H9 (cell line): ENCODE measurements at places on chromosomes 11 and 22. TPM values are rescaled to one million over a fixed set of nuclear protein-coding genes. Genes with fewer than 3 reads are reported as not detected.

DNA sequence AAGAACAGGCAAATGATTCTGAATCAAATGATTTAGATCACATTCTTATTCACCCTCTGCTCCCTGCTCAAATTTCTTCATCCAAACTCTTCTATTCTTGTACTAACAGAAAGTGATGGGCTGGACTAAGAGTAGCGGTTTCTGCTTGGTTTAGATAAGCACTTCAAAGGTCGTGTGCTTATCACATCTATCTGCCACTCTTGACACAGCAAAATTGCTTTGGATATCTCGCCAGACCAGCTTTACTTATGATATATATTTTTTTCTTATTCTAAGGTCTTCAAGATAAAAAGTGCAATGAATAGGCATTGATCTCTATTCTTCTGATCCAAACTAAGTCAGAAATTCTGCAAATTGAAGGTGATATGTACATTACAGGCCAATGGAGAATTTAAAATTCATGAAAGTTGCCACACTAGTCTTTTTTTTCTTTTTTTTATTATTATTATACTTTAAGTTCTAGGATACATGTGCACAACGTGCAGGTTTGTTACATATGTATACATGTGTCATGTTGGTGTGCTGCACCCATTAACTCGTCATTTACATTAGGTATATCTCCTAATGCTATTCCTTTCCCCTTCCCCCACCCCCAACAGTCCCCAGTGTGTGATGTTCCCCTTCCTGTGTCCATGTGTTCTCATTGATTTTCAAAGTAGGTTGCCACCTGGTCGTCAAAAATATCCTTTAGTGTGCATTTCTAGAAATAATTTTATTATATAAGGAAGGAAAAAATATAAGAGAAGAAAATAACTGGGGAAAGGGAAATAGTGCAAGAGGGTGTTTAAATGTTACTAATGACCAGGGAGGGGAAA, 1941.0 kb upstream of the RAG2 start:
- DNase-seq, result no peak

DNA sequence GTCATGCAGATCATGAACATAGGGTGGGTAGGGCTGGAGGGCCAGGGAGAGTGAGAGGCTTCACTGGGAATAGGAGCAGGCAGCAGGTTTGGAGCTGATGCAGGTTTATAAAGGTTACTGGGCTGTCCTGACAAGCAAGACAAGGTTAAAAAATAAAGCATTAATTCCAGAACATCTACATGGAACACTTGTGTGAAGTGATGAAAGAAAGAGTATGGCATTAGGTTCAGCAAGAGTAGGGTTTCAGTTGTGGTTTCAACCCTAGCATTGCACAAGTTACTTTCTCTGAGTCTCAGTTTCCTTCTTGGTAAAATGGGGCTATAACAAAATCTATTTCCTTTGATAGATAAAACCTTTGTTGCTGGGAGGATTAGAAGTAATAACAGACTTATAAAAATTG, 114.6 kb upstream of the SESN3 start:
- no peak for DNase-seq

GRCh38 chr11:104361975-104362374, 198.0 kb upstream of the PDGFD start:
- DNase-seq, result no peak

DNA sequence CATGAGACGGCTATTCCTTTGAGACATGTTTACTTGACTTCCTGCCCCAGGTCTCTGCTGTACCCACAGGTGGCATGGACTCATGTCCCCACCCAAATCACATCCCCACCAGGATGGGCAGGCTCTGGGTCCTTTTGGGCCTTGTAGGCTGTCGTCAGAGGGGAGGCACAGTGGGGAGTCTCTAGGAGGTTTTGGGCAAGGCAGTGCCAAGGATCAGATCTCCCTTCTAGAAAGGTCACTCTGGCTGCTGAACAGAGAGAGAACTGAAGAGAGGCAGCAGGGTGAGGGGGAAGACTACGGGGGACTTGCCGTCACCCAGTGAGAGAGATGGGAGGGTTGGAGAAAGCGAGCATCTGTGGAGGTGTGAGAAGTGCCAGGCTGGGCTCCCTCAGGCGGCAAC, 4.6 kb upstream of the KCNQ1OT1 start:
- DNase-seq, result no peak

DNA sequence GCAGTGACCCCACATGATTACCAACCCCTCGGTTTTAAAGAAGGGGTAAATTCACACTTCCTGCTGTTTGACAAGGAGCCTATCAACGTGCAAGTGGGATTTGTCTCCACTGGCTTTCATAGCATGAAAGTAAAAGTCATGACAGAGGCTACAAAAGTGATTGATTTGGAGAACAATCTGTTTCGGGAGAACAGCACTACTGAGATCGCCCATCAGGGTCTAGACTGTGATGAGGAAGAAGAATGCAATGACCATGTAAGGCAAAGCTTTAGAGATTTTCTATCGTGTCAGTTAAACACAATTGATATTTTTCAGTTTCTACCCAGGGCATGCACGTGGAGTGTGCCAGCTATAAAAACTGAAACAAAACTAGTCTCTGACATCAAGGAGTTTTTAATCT, 41.7 kb downstream of the HORMAD2 start:
- DNase-seq, result no peak

DNA sequence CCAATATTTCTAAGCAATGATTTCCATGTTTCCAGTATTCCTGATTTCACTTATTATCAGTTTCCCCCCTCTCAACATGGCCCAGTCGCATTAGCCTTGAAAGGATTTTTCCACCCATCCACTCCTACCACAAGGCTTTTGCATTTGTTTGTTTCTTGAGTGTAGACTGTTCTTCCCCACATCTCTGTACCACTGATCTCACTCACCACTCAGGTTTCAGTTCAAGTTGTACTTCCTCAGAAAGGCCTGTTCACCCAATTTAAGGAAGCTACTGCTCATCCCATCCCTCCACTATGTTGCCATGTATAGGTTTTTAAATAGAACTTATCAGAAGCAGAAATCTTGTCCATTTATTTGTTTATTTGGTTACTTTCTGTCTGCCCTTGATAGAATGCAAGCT, 472.3 kb downstream of the FAM181B start:
- no peak for DNase-seq

DNA sequence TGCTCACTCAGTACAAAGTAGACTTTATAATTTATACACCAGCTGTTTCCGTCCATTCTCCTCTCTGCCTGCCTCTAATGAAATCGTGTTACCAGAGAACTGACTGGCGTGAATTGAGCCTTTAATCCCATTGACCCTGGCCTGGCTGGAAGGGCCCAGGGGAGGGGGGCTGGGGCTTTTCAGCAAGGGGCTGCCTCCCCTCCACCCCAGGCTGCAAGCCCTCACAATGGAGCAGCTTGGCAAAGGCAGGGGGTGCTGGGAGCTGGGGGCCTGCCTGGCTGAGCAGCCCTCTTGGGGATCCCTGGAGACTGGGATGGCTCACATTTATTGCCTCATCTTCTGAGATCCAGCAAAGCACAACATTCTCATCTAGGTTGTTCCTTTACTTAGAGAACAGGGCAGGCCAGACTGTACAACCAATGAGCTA, 25.8 kb upstream of the LMO1 start:
- DNase-seq, result no peak

DNA sequence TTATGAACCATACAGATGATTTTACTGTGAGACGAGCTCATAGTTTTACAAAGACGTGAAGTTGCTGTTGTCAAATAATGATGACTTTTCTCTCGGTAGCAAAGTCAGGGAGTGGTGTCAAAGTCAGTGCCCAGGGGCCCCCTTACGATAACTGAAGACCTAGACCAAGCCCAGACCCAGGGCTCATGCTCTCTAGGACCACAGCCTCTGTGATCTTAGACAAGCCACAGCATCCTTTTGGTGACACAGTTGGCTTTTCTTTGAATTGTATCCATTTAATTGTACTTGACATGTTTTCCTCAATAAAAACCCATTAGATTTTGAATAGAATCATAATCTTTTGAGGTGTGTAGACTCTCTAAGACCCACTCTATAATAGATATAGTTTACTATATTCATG, 17.9 kb upstream of the POGLUT3 start:
- no peak for DNase-seq

- DNase-seq, result peak; percentile 19
Observed at GRCh38 chr11:69000831-69001242, 12.2 kb downstream of the MRGPRF start.

DNA sequence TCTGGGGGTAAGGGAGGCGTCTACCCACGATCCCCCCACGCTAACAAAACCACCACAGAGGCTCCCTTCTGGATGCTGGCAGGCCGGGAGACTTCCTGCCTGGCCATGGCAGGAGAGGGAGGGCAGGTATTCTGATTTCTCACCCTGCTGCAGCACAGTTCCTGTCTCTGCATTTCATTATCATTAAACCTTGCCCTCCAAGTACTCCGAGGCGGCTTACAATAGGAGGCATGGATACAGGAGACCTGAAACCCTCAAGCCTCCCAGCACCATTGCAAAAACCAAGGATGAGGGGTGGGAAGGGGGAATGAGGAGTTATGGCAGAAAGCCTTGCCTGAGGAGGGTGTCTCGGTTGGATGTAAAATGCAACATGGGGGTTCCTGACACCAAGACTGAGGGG, 44.1 kb upstream of the MN1 start:
- no peak for DNase-seq

- DNase-seq, result peak; percentile 30
Observed at GRCh38 chr22:48489551-48490499, 1337.8 kb downstream of the BRD1 start.

GRCh38 chr11:43278193-43278956, 33.4 kb upstream of the API5 start:
- peak; percentile 60 for DNase-seq

- no peak for DNase-seq
Observed at GRCh38 chr11:17531071-17531600, 13.1 kb downstream of the USH1C start.

DNA sequence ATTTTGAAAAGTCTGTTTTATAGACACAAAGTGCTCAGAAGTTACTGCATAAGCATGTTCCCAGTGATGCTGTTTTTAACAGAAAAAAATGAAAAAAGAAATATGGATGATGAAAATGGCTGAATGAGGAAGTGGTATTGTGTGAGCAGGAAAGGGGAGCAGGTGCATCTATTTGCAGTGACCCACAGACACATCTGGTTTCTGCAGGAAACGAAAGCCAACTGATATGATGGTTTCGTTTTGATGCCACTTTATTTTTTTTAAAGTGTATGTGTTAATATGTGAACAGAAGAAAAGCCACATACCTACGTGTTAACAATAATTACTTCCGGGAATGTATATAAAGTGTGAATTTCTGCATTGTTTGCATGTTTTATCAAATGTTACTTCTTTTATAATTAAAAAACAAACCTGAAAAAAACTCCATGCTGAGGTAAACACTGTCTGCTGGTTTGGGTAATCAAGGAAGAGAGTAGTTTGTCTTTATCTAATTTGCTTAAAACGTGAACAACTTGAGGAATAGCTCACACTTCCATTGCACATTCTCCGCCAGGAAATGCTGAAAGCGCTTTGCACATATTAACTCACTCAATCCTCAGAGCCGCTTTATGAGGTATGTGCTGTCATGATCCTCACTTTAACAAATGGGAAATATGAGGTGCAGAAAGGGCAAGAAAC, 1335.9 kb downstream of the TBC1D22A start:
- no peak for DNase-seq

DNA sequence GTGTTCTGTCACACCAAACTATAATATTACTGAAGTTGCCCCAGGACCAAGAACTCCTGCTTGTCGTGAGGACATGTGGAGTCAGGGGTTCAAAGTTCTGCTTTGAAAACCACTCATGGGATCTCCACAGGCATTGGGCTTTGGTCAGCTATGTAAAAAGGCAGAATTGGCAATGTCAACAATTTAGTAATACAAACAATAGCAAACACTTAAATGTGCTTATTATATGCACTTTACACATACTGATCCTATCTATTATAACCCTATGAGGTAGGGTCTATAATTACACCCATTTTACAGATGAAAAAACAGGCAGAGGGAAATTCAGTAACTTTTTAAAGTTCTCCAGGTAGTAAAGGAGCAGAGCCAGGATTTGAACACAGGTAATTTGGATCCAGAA, 94.6 kb downstream of the CCDC83 start:
- no peak for DNase-seq

DNA sequence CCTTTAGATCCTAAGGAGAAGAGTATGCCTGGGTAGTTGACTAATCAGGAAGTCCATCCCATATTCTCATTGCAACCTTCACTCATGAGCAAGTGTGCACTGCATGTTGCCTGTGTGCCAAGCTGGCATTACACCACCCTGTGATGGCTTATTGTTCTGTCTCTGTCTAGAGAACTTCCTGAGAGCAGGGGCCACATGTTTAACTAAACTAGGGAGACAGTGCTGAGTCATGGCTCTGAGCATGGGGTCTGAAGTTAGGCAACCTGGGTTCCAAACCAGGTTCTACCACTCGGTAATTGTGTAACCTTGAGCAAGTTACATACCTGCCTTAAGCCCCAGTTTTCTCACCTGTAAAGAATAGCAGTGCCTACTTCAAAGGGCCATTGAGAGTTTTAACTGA, 39.6 kb downstream of the CSNK2A3 start:
- DNase-seq, result no peak

- no peak for DNase-seq
Observed at GRCh38 chr11:62579252-62579651, 5.6 kb upstream of the EEF1G start.

GRCh38 chr11:9745411-9746211, 81.7 kb downstream of the SWAP70 start:
- no peak for DNase-seq

- no peak for DNase-seq
Observed at GRCh38 chr11:118016104-118016503, 29.9 kb downstream of the IL10RA start.

DNA sequence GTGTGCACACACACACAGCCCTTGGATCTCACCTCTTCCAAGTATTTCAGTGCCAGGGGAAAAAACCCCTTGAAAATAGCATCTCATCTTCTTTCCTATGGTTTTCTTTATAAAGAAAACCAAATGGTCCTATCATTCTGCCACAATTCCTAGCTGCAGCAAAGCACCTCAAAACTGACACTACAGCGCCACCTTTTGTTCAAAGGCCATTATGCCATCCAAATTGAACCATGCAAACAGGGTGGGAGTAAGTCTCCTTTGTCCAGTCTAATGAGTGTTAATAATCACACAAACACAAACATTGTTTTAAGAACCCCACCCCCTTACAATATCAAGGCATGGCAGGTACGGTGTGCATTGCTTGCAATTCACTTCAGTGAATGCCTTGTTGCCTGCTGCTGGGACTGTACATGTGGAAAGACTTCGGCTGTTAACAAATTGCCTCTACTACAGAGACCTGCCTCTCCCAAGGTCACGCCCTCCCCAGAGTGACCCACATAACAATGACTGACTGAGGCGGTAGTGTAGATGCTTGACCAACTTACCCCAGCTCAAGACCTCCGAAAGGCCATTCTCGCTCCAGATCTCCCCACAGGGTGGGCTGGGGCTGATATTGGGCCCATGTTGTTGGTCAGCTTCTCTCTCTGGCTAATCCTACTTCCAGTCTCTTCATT, 31.7 kb downstream of the FAM181B start:
- DNase-seq, result peak; percentile 65

Gene SLC6A5
- not detected in 2 replicates for total RNA-seq

Gene NCR3LG1
- total RNA-seq, result 0.94 and 1.4 TPM in 2 replicates

Gene CLCF1
- total RNA-seq, result 1.6 and 2.1 TPM in 2 replicates

Gene OR56A1
- total RNA-seq, result 0.07 TPM in 2 replicates

Gene MAJIN
- not detected in 2 replicates for total RNA-seq

Gene CADM1
- total RNA-seq, result 11.9 and 12.5 TPM in 2 replicates

Gene ART1
- total RNA-seq, result not detected in 2 replicates

Gene MYO7A
- 1.6 and 2.2 TPM in 2 replicates for total RNA-seq

Gene F2
- not detected in 2 replicates for total RNA-seq

Gene TIMM10
- total RNA-seq, result 126 and 130 TPM in 2 replicates

Gene CELSR1
- total RNA-seq, result 21.2 and 22.6 TPM in 2 replicates
